ENCODE measurements at places on chromosomes 5 and 9. TPM values are rescaled to one million over a fixed set of nuclear protein-coding genes. Genes with fewer than 3 reads are reported as not detected.

Gene STK10
- 13.5 TPM for total RNA-seq

Gene CARD9
- total RNA-seq: 0.76 TPM

Gene TLX3
- total RNA-seq: not detected

Gene UBE2QL1
- not detected for total RNA-seq

Gene STPG3
- total RNA-seq: not detected

Gene C9orf50
- 0.16 TPM for total RNA-seq

Gene SLC6A19
- not detected for total RNA-seq

Measured in mesangial cell (primary cell).